ENCODE measurements at places on chromosomes 12 and 14.
A peak's percentile ranks its signal among the peaks of the same experiment; 100 is the strongest.

- no peak for DNase-seq
Observed at GRCh38 chr12:120370343-120371243, 1.6 kb upstream of the MSI1 start.

- DNase-seq: no peak
Observed at GRCh38 chr14:74638966-74639365, 26.9 kb upstream of the LTBP2 start.

DNA sequence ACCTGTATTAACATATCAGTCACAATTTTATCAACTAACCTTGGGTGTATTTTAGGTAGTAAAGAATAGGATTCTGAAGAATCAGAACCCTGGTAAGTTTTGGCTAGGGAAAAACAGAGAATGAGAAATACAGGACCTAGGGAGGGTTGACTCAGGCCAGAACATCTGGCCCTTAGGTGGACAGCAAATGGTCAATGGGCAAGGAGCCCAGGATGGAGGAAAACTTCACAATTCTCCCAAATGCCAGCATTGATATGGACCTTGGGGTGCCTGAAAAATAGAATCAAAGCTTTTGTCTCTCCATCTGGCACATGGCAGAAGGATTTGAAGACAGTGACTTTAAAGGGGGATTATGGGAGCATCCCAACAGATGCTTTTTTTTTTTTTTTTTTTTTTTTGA, 32.7 kb upstream of the PRPF39 start:
- no peak for DNase-seq

DNA sequence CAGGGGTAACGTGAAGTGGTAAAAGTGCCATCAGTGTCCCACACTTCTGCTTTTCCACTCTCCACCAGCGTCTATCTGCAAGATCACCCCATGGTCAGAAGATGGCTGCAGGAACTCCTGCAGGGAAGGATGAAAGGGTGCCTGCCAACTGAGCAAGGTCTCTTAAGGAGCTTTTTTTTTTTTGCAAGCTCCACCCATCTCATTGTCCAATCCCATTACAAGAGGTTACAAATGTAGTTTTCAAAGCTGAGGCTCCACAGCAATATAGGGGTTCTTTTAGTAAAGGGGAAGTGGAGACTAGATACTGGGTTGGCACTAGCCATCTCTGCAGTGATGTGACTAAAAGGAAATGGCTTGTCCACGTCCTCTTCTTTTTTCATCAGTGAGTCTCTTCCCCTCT, 5.9 kb upstream of the BHLHE41 start:
- DNase-seq: no peak

DNA sequence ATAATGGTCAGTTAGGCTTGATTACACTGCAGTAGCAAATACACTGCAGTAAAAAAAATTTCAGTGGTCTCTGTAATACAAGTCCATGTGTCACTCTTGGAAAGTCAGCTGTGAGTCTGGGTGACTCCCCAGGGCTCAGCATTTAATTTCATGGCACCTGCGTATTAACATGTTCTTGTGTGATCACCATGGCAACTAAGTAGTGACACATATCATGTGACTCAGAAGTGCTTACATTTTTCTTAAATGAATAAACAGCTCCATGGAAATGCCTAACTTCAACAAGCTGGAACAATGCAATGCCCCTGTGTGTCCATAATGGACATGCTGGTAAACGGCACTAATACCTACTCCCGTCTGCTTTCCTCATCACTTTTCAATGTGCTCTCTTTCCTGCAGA, 88.5 kb upstream of the ANO4 start:
- no peak for DNase-seq

GRCh38 chr14:27863166-27863565, 903.4 kb upstream of the FOXG1 start:
- no peak for DNase-seq

- DNase-seq: peak; percentile 9
Observed at GRCh38 chr14:30375296-30375892, 183.6 kb upstream of the G2E3 start.

DNA sequence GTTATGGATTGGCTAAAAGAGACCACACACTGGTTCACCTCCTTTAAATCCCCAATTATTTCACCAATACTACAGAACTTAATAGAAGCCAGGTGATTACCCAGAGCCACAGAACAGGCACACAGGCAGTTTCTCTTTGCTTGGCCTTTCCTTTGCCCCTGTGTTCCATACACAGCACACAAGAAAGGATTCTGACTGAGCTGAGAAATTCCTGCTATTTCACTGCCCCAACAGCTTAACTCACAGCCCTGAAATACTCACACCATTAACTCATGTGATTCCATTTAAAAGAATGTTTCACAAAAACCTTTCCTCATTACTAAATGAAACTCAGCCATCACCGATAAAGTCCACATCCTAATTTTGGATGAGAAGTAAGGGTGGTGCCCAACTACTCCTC, 133.6 kb downstream of the MED13L start:
- no peak for DNase-seq

DNA sequence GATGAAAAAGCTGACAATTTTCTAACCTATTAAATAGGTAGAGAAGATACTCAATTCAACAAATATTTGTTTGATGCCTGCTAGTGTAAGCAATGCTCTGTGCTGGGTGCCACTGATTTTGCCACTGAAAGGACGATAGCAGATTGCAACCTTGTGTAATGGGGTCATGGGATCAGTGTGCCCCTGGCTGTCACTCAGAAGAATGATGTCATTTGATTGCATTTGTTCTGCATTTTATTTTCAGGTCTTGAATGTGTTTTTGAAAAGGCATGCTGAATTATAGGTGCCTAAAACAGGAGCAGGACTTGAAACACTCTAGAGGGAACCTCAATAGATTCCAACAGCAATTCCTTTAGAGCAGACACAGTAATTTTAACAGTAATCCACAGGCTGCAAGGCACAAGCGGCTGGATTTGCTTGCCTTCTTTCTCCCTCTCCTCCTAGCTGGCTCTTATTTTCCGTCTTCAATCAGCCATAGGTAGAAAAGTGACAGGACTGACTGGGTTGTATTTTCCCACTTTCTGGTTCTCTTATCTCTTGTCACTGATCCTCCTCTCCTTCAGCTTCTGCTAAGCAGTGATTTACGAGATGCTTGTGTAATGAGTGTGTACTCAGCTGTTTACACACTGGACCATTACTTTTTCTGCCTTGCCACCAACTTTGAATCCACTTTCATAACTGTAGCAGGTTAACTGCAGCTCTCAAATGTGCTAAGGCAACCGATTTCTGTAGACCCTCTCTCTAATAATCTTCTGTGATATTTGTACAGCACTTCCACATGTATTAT, 4.1 kb downstream of the PLXNC1 start:
- DNase-seq: no peak

- no peak for DNase-seq
Observed at GRCh38 chr14:93299416-93299815, 33.4 kb downstream of the BTBD7 start.

- DNase-seq: no peak
Observed at GRCh38 chr12:24898185-24898584, 50.7 kb downstream of the BCAT1 start.

DNA sequence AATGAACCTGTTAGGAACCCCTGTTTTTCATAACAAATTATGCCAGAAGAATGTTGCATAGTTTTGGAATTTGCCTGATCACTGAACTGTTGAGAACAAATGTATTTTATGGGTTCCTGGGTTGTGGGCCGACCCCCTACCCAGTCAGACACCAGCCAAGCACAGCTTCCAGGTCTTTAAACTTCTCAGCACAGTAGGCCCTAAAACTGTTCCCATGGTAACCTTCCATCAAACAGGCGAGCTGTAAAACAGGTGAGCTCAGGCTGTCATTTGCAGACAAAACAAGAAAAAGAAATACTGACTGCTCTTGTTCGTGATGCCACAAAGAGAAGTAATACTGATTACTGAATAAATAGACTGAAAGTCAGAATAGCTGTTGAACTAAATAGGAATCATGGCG, 147.0 kb downstream of the PTPRO start:
- no peak for DNase-seq

DNA sequence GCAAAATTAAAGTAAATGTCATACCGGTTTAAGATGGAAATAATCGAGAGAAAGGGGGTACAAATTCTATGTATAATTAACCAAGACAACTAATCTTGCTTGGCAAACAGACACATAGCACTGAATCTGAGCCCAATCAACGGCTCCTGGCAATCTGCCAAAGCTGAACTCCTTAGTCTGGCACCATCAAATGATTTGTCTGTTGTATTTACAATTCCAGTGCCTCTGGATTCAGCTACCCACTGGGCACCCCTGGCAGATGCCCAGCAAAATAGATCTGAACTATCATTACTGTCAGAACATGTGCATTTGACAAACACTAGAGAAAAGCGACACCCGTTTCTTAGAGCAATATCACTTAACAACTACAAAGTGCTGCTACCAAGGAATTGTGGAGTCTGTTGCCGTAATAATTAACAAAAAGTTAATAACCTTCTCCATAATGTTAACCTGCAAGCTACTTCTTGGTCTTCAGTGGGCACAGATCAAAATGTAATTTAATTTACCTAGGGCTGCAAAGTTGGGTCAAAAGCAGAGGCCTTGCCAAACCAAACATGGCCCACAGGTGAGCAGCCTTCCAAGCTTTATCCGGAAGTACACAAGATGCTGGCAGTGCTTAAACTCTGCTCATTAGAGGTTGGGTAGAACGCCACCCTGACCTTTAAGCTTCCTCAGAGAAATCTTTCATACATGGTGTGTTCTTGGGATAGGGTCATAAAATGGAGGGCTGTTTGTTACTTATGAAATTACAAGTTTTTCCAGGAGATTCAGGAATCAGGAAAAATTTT, 7.6 kb downstream of the EGLN3 start:
- DNase-seq: no peak

- no peak for DNase-seq
Observed at GRCh38 chr12:94633401-94633800, 17.0 kb downstream of the TMCC3 start.

GRCh38 chr14:99598774-99599173, 5.2 kb downstream of the CCDC85C start:
- DNase-seq: no peak

- DNase-seq: no peak
Observed at GRCh38 chr12:108080363-108080762, 48.7 kb upstream of the WSCD2 start.

GRCh38 chr12:110668480-110669192, 20.3 kb downstream of the HVCN1 start:
- DNase-seq: no peak

DNA sequence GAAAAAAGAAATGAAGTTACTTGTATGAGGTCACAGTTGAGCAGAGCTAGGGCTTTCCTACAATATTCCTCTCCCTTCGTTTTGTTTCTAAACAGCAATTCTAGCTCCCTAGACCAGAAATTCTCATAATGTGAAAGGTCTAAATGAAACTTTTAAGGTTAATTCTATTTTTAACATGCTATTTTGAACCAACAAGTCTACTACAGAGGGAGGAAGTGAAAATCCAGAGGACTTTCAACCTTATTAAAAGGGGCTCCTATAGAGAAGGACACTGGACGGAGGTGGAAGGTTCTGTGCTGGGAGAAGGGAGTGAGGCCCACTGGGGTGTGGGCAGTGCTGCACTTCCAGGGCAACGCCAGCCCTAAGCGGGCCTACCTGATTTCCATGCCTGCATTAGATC, 13.4 kb downstream of the GSG1 start:
- DNase-seq: no peak

DNA sequence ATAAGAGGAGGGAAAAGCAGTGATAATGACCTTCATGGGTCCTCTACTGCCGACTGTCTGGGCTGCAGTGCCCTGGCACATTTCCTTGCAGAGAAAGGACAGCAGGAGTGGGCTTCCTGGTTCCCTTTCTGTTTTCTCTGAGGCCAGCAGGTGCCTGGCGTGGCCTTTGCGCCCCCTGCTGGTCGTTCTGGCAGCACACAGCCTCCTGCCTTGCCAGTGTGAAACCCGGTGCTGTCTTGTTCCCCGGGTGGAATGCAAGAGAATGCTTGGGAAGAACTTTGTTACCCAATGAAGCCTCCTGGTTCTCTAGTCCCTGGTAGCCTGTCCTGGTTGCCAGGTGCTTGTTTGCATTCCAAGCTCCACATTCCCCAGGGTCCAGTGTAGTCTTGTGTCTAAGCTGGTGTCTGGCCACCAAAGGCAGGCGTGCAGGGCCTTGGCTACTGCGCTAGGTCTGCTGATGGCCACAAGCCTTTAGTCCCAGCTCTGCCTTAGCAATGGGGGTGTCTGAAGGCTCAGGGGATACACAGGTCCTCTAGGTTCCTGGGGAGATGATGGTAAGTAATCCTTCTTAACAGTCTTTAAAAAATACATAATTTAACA, 1392.4 kb upstream of the TMEM132C start:
- peak; percentile 15 for DNase-seq

GRCh38 chr12:98464190-98464589, 51.2 kb upstream of the TMPO start:
- DNase-seq: no peak

- no peak for DNase-seq
Observed at GRCh38 chr14:51548187-51548586, 103.5 kb upstream of the FRMD6 start.

- no peak for DNase-seq
Observed at GRCh38 chr14:73364559-73364958, 93.8 kb downstream of the NUMB start.

GRCh38 chr14:61582815-61583214, 112.5 kb upstream of the HIF1A start:
- no peak for DNase-seq

GRCh38 chr14:80504781-80505180, 293.5 kb upstream of the DIO2 start:
- no peak for DNase-seq

DNA sequence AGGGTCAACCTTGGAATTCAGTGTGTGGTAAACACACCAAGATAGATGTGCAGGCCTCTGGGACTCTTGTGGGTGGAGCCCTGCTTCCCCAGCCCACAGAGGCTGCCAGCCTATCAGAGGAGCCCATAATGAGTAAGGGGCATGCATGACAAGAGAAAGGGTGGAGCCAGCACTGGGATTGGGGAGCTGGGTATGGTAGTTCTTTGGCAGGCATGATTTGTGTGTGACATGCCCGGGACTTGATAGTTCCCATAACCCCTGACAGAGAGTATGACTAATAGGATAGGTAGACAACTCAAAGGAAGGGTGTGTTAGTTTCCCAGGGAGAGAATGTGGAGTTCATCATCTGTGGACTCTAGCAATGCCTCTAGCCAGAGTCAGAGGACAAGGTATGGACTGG, 143.0 kb downstream of the EMP1 start:
- no peak for DNase-seq

- DNase-seq: no peak
Observed at GRCh38 chr14:104550861-104551728, 28.5 kb upstream of the C14orf180 start.

- no peak for DNase-seq
Observed at GRCh38 chr14:30002859-30003258, 75.2 kb upstream of the PRKD1 start.

DNA sequence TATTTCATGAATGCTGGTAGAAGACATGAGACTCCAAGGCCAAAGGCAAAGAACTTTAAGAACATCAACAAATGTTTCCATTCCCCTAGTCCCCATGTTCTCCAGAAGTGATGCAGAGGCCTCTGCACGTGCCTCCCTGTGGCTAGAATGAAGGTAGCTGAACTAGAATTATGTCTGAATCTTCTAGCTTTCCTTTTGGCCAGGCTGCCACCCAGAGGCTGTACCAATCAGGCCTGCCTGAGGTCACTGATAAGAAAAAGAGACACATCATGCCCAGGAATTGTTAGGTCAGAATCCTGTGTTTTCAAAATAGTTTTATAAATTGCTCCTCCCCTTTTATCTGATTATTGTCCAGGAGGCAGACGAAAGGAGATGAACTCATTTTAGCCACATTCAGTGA, 188.0 kb upstream of the SLC16A7 start:
- DNase-seq: no peak

GRCh38 chr12:107474099-107474498, 211.5 kb upstream of the PWP1 start:
- no peak for DNase-seq

GRCh38 chr12:80698847-80699542, 8.4 kb upstream of the MYF6 start:
- DNase-seq: no peak

GRCh38 chr14:67483579-67484285, 4.8 kb downstream of the TMEM229B start:
- DNase-seq: no peak
